AG04450 (cell line): ENCODE measurements at places on chromosomes 12 and 14.
A peak's percentile ranks its signal among the peaks of the same experiment; 100 is the strongest.

DNA sequence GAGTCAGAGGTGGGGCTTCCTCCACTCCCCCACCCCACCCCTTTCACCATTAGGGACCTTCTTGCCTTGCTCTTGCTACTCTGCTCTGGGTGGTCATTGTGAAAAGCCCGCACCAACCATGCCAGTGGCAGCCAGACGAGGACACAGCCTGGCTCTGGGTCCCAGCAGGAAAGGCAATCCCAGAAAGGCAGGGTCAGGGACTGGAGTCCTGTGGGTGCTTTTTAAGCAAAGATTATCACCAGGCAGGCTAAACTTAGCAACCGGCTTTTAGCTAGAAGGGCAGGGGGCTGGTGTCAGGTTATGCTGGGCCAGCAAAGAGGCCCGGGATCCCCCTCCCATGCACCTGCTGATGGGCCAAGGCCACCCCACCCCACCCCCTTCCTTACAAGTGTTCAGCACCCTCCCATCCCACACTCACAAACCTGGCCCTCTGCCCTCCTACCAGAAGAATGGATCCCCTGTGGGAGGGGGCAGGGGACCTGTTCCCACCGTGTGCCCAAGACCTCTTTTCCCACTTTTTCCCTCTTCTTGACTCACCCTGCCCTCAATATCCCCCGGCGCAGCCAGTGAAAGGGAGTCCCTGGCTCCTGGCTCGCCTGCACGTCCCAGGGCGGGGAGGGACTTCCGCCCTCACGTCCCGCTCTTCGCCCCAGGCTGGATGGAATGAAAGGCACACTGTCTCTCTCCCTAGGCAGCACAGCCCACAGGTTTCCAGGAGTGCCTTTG lies 1.2 kb upstream of the GAPDH start:
- no peak for DNase-seq

- no peak for DNase-seq
Observed at GRCh38 chr14:31950331-31950730, 126.8 kb upstream of the ARHGAP5 start.

DNA sequence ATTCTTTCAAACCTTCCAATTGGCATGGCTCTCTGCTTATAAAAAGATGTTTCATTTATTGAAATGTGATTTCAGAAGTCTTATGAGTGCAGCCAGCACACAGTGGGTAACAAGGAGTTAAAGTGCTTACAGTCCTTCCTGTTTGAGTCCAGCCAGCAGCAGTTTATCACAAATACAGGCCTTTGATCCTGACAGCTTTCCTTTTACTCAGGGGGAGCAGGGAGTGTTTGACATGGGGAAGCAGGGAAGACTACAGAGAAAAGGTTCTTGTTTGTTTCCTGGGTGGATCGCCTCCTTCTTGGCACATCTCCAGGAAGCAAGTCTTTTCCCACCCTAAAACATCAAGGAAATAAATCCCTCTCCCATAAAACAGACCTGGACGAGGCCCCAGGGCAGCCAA lies 216.1 kb downstream of the MSRB3 start:
- DNase-seq = no peak

DNA sequence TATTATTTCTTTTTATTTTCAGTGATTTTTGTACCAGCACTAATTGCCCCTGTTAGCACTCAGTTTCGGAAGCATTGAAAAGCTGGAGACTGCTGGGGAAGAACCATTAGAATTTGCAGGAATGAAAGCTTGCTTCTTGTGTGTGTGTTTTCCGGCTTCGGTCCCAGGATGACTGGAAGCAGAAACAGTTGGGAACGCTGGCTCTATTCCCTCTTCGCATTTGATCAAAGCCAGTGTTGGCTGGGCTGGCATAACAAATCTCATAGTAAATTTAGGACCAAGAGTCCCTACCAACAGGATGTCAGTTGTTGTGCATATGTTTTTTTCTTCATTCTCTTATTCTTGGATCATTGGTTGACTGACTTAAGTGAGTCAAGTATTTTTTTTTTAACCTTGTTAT lies 53.6 kb upstream of the TRAF3 start:
- DNase-seq = no peak

- no peak for DNase-seq
Observed at GRCh38 chr12:48973941-48974673, 2.6 kb upstream of the WNT10B start.

DNA sequence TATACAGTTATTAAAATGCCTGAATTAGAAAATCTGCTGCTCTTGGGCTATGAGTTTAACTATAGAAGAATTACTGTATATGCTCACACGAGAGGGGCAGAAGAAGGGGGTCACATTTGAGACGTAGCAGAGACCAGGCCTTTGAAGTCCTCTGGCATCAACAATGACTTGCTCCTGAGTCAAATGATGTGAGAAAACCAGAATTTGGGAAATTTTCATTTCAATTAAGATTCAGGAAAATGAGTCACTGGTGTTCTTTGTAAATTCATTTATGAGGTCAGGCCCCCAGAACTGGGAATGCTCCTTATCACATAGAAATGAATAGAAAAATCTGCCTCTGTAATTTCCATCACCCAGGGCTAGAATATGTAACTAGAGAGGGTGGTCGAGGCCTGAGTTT lies 92.9 kb downstream of the APAF1 start:
- no peak for DNase-seq

GRCh38 chr12:38785381-38785780 lies 120.0 kb downstream of the CPNE8 start:
- no peak for DNase-seq

DNA sequence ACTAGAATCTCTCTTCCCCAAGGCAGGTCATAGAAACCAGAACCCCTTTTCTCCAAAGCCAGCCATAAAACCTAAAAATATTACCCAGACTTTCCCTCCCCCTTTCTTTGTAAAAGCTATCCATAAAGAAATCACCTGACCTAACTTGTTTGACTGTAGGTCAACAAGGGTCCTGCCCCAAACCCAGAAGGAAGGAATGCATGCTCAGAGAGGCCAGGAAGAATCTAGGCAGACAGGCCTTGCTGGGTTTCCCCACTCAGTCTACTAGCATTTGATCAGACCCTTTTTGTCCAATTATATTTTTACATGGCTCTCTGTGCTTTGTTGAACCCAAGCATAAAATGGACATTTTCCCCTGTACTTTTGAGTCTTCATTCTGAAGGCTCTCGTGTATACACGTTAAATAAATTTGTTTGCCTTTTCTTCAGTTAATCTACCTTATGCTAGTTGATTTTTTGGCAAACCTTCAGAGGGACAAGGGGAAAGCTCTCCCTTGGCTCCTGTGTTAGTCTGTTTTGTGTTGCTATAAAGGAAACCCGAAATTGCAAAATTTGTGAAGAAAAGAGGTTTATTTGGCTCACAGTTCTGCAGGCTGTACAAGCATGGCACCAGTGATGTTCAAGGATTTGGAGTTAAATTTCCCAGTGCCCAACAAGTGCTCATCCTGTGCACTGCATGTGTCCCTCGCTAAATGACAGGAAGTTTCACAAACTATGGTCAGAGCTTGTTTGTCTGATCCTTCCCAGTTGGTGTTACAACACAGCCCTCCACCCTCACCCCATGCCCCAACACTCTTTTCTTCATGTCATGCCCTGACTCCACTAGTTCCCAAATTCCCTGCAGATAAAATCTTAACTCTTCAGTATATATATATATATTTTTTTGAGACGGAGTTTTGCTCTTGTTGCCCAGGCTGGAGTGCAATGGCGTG lies 14.2 kb upstream of the RASSF3 start:
- DNase-seq = no peak

DNA sequence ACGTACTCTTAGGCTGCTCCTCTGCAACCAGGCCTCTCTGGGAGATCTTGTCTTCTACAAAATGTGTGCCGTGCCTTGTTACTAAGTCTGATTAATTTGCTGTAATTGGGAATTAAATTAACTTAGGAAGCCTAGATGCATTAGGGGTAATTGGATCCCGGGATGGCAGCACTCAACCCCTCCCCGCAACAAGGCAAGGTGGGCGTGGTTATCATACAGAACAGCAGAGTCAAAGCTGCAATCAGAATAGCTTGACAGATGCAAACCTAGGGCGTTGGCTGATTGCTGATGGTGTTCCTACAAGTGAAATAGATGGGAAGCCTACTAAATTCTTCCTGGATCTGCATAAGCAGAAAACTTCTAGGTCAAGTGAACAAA lies 34.5 kb upstream of the NFYB start:
- DNase-seq = no peak

DNA sequence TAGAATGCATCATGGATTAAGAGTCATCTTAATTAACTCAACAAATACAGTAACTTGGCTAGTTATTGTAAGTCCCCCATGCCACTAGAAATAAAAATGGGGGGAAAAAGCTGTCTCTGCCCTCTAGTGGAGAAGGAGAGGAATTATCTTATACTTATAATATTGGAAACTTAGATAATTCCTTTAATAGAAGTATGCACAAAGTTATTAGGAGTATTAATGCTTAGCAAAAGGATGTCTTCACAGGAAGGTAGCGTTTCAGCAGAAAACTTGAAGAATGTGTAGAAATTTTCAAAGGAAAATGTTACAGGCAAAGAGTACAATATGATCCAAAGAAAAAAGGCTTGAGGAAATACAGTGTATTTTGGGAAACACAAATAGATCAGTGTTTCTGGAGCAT lies 19.8 kb downstream of the OR5AU1 start:
- DNase-seq = no peak

GRCh38 chr14:34824826-34825225 lies 50.3 kb downstream of the BAZ1A start:
- DNase-seq = no peak

- no peak for DNase-seq
Observed at GRCh38 chr12:67807814-67808213, 159.3 kb downstream of the DYRK2 start.

- DNase-seq = no peak
Observed at GRCh38 chr12:9405886-9406563, 197.8 kb upstream of the PZP start.

DNA sequence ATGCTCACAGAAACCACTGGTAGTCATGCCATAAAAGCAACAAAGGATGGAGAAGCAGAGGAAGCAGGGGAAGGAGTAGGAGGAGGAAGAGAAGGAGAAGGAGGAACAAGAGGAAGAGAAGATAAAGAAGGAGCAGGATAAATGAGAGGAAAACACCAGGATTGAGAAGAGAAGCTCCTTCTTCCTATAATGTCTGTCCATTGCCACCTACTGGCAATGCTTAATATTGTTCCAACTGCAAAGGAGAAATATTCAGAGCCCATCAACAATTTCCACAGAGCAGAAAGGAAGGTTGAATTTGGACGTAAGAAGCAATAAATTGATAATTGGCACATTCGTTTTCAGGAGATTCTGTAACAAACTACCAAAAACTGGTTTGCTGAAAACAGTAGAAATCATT lies 898.4 kb downstream of the SLC16A7 start:
- peak; percentile 27 for DNase-seq

GRCh38 chr12:29769162-29769858 lies 14.4 kb downstream of the TMTC1 start:
- peak; percentile 88 for DNase-seq

DNA sequence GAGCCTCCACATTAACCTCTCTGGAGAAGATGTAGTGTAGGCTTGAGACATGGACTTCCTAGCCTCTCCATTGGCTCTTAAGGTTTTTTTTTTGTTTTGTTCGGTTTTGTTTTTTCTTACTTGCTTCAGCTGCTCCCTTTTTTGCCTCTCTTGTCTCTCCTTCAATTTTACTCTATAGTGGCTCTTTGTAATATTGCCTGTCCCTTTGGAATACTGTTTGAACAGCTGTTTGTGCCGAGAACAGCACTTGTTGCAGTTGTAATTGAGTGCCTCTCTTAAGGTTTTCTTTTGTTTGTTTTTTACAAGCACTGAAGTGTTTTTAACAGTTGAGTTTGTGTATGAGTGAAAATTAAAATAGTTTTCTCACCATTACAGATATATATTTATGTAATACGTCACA lies 567.7 kb downstream of the LRFN5 start:
- DNase-seq = no peak

DNA sequence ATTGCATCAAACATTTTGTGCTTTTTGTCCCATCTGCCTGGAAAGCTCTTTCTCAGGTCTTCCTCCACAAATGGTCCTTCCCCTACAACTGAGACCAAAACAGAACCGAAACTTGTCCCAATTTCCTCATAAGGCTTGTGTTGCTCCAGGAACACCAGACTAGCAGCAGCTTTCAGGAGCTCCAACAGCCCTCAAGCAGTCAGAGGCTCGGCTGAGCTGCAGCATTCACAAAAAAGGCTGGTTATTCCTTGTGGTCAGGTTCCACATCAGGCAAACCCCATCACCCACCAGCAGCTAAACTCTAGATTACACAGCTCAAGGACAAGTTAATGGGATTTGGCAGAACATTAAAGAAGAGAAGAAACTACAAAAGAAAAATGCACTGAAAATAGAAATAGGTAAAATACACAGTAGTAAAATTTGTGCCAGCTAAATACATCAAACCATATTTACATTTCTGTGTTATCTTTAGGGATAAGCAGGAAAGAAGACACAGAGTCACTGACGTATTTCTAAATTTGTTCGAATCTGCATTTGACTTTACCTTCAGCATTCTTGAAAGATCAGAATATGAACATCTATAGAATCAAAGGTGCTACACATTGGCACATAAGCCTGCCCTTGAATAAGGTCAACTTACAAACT lies 141.2 kb downstream of the STXBP6 start:
- no peak for DNase-seq

GRCh38 chr14:70087380-70087697 lies 101.4 kb downstream of the SLC8A3 start:
- no peak for DNase-seq

DNA sequence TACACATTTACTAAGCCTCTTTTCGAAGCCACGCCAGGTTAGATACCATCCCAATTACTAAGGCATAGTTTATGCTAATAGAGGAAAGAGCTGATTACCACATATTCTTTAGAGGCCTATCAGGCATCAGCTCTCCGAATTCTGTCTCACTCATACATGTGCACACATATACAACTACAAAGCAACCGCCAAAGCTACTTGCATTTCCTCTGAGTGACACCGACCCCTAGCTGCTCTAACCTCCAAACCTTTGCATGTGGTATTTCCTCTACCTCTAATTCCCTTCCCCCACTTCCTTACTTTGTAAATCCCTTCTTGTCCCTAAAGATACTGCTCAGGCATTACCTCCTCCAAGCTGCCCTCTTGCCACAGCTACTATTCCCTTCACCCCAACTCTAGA lies 107.2 kb downstream of the DUSP6 start:
- no peak for DNase-seq

- no peak for DNase-seq
Observed at GRCh38 chr12:79121486-79121885, 256.9 kb downstream of the SYT1 start.

- no peak for DNase-seq
Observed at GRCh38 chr14:57785058-57785457, 80.8 kb downstream of the SLC35F4 start.

DNA sequence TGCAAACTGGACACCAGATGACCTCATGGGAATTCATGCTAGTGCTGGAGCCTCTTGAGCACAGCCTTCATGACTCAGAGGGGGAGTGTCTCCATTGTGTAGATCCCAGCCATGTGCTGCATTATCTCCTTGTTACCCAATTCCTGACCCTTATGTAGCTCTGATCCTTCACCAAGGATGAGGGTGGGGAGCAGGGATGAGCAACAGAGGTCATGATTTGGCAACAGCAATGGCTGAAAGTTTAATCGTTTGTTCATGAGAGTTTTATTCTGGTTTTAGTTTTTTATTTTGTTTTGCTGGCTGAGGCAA lies 9.5 kb upstream of the BDKRB1 start:
- peak; percentile 94 for DNase-seq

GRCh38 chr12:13373131-13373530 lies 176.6 kb downstream of the EMP1 start:
- no peak for DNase-seq
